ENCODE measurements at places on chromosomes 2 and 18. TPM values are rescaled to one million over a fixed set of nuclear protein-coding genes. Genes with fewer than 3 reads are reported as not detected.

The TSPYL6 gene
- total RNA-seq = not detected

The EVA1A gene
- 55.9 TPM for total RNA-seq

The SUMO1 gene
- total RNA-seq = 173 TPM

The LYPD6B gene
- total RNA-seq = not detected

The CFC1 gene
- not detected for total RNA-seq

The SDC1 gene
- total RNA-seq = 47.5 TPM

The FOXD4L1 gene
- 0.14 TPM for total RNA-seq

- H3K36me3 ChIP-seq = no peaks in the 10 kb centered on the region
- H3K27ac ChIP-seq = no peak overlapping the region
- peaks cover 30% of the 10 kb centered on the region for H3K4me1 ChIP-seq
- no peak for DNase-seq
- H3K27me3 ChIP-seq = no peaks in the 10 kb centered on the region
Measured at GRCh38 chr2:222830164-222830563, 30.7 kb upstream of the ACSL3 start.

GRCh38 chr2:71402427-71402826, 50.9 kb upstream of the DYSF start:
- peaks cover 19% of the 10 kb centered on the region for H3K36me3 ChIP-seq
- H3K27ac ChIP-seq = no peak overlapping the region
- no peaks in the 10 kb centered on the region for H3K27me3 ChIP-seq
- no peak overlapping the region for H3K4me3 ChIP-seq

DNA sequence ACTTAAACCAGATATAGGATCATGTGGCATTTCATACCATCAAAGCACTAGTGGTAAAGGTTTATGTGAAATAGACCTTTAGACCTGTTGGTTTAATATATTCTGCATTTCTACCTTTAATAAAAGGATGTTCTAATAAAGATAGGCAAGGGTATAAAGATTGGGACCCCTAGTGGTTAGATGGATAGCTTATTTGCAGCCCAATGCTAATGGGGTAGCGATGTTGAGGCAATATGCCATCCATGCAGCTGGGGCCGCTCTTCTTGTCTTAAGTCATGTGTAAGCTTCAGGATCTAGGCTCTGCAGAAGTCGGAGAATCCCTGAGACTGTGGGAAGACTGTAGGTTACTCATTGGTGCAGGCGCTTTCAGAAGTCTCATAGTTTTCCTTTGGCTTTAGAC, 114.9 kb downstream of the ICOS start:
- no peak for DNase-seq
- H3K27ac ChIP-seq = no peak overlapping the region
- no peaks in the 10 kb centered on the region for H3K36me3 ChIP-seq
- H3K27me3 ChIP-seq = no peaks in the 10 kb centered on the region
- no peak overlapping the region for H3K4me3 ChIP-seq

DNA sequence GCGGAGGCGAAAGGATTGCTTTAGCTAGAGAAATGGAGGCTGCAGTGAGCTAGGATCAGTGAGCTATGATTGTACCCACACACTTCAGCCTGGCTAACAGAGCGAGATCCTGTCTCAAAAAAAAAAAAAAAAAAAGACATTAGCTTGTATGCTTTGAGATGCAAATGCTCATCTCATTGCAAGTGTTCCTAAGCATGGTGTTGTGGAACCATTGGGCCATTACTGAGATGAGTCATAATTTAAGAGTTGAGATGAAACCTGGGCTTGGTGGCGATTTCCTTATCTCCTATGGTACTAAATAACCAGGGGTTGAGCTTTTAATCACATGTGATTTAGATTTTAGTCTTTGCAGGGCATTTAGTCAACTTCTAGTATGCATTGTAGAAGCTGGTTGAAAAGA, 2.2 kb downstream of the PLEKHA3 start:
- no peak overlapping the region for H3K27ac ChIP-seq
- H3K36me3 ChIP-seq = no peaks in the 10 kb centered on the region
- no peaks in the 10 kb centered on the region for H3K27me3 ChIP-seq
- no peak for DNase-seq

GRCh38 chr2:66497431-66498288, 62.7 kb downstream of the MEIS1 start:
- DNase-seq = no peak
- H3K4me1 ChIP-seq = peaks cover 23% of the 10 kb centered on the region
- no peak overlapping the region for H3K27ac ChIP-seq
- no peak overlapping the region for H3K4me3 ChIP-seq

DNA sequence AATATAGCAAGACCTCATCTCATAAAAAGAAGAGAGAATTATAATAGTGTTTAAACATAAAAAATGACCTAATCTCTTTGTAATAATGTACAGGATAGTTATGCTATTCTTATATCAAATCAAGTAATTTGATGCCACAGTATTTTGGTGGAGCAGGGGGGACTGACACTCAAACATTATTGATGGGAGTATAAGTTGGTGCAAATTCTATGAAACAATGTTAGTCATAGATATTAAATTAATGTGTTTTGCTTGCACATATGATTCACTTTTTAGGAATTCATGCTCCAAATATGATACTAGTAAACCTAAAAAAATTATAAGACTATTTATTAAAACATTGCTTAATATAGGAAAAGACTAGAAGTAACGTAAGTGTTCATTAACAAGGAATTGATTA, 256.1 kb upstream of the SYT4 start:
- H3K4me3 ChIP-seq = no peak overlapping the region
- no peak overlapping the region for H3K27ac ChIP-seq
- no peaks in the 10 kb centered on the region for H3K4me1 ChIP-seq
- no peak for DNase-seq
- no peaks in the 10 kb centered on the region for H3K27me3 ChIP-seq

DNA sequence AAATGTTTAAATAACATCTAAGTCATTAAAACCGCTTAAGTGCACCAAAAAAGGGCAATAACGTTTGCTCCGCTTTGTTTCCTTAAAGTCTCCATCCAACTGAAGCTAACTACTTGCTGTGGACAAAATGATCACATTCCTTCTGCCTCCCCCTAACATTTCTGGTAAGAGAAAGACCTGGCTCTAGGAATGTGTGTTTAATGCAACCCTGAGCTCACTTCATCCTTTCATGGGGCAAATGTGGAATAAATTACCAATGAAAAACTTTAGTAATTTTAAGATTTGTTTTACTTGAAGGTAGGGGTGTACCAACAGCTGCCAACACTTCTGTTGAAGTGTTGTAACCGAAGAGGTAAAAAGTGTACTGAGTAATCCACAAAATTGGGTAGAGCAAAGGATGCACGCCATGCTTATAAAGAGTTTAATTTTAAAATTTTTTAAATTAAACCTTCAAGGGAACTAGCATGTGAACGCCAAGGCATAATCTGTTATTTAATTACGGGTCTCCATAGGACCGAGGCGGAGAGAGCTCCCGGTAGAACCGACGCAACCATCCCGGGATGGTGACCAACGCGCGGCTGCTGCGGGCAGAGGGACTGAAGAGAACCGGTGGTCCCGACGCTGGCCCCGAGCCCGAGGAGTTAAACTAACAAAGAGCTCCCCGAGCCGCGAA, 1.1 kb downstream of the HNRNPLL start:
- no peaks in the 10 kb centered on the region for H3K27me3 ChIP-seq
- peak overlapping the region; percentile 92 for H3K27ac ChIP-seq
- DNase-seq = peak; percentile 44

DNA sequence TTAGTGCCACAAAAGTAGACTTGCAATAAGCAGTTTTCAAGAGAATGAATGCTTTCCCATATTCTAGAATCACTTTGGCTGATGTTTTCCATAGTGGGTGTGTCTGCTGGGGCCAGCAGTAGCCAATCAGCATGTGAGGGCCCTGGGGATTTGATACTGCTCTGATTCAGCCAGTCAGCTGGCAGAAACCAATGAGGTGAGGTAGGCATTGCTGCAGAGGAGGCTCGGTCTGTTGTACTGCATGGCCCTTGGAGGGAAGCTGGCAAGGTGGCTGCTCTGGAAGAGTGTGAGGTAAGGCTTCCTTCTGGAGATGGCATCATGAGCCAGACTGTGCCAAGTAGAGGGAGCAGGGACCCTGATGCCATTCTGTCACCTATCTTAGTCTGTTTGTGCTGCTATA, 22.7 kb downstream of the TMEM87B start:
- H3K36me3 ChIP-seq = peaks cover 9% of the 10 kb centered on the region
- no peak overlapping the region for H3K4me3 ChIP-seq
- no peak overlapping the region for H3K27ac ChIP-seq
- H3K4me1 ChIP-seq = no peaks in the 10 kb centered on the region
- DNase-seq = no peak

DNA sequence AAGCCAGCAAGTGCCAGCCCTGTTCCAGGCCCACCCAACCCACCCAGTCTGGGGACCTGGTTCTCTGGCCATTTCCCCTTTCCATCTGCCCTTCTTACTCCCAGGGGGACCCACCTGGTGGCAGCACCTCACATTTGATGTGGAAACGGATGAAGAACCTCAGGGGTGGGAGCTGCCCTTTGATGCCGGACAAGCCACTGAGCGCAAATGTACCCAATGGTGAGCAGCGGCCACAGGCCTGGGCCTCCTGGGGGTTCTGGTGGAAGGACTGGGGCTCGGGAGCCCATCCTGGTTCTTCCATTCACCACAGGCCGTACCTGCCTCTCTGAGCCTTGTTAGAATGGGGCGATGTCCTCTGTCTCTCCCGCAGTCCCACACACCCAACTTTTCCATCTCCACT, 84.7 kb downstream of the EPAS1 start:
- H3K36me3 ChIP-seq = peaks cover 91% of the 10 kb centered on the region
- no peak overlapping the region for H3K27ac ChIP-seq
- no peaks in the 10 kb centered on the region for H3K27me3 ChIP-seq
- peaks cover under 1% of the 10 kb centered on the region for H3K4me1 ChIP-seq
- no peak for DNase-seq

GRCh38 chr2:122105171-122105876, 349.9 kb downstream of the TSN start:
- H3K4me1 ChIP-seq = no peaks in the 10 kb centered on the region
- no peaks in the 10 kb centered on the region for H3K36me3 ChIP-seq
- H3K4me3 ChIP-seq = no peak overlapping the region
- no peak overlapping the region for H3K27ac ChIP-seq
- DNase-seq = no peak
- H3K27me3 ChIP-seq = no peaks in the 10 kb centered on the region

DNA sequence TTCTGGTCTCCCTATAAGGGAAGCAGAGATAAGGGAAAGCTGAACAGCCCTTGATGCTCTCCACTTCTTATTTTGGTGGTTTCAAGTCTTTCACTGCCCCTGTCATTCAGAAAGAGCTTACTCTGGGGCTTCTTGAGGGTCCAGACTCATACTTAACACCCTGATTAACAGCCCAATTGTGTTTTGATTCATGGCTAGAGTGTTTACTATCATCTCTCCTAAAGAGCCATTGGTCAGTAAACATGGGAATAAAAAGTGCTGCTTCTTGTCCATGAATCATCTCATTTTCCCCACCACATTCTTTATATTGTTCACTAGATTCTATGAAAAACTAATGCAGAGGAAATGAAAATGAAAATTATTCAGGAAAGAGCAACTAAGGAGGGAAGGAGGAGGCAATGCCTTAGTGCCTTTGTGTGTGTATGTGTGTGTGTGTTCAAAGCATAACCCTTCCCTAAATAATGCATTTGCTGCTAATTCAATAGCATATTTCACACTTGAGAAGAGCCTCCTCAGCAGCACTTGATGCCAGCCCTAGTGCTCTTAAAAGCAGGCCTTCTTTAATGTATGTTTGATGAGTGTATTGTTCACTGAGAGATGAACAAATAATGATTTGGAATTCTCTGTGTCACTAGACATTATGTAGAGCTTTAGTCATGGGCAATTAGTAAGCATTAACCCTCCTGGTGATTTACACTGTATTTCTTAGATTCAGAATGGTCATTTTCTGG, 63.5 kb downstream of the DCC start:
- H3K4me3 ChIP-seq = no peak overlapping the region
- no peaks in the 10 kb centered on the region for H3K27me3 ChIP-seq
- no peaks in the 10 kb centered on the region for H3K4me1 ChIP-seq
- H3K27ac ChIP-seq = no peak overlapping the region
- no peaks in the 10 kb centered on the region for H3K36me3 ChIP-seq
- no peak for DNase-seq

- H3K36me3 ChIP-seq = no peaks in the 10 kb centered on the region
- H3K27me3 ChIP-seq = peaks cover 1% of the 10 kb centered on the region
- no peak overlapping the region for H3K27ac ChIP-seq
Measured at GRCh38 chr18:25814841-25815458, 275.5 kb downstream of the SS18 start.

- no peaks in the 10 kb centered on the region for H3K27me3 ChIP-seq
- no peak overlapping the region for H3K27ac ChIP-seq
- H3K36me3 ChIP-seq = no peaks in the 10 kb centered on the region
- H3K4me3 ChIP-seq = no peak overlapping the region
- DNase-seq = no peak
- H3K4me1 ChIP-seq = peaks cover 3% of the 10 kb centered on the region
Measured at GRCh38 chr2:60853531-60853930, 27.8 kb upstream of the REL start.

DNA sequence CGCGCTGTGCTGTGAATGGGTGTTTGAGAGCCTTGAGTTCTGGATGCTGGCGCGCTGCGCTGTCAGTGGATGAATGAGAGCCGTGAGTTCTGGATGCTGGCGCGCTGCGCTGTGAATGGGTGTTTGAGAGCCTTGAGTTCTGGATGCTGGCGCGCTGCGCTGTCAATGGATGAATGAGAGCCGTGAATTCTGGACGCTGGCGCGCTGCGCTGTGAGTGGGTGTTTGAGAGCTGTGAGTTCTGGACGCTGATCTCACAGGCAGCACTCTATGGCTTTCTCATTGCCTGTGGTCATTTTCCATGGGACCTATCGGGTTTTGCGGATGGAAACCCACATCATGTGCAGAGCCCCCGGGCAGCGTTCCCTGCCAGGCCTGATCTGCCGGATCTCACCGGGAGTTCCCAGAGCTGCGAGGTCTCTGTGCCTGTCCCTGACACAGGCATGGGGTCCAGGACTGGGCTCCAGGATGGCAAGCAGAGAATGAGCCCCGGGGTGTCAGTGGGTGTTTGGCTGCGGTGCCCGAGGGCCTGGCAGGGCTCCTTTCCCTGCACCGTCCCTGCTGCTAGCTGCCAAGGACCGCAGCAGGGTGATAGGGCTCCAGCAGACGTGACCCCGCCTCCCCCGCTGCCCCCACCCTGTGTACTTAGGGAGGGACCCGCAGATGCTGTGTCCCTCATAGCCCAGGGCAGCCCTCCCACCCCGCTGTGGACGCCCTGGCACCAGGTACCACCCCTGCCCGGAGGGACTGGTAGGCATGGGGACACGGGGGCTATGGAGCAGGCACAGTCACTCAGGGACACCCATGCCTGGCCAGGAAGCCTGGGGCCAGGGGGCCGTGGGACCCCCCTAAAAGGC, 9.7 kb downstream of the PDCD1 start:
- no peaks in the 10 kb centered on the region for H3K36me3 ChIP-seq
- H3K4me1 ChIP-seq = peaks cover 15% of the 10 kb centered on the region
- no peak for DNase-seq
- no peak overlapping the region for H3K4me3 ChIP-seq
- H3K27me3 ChIP-seq = peaks cover 73% of the 10 kb centered on the region
- H3K27ac ChIP-seq = no peak overlapping the region

GRCh38 chr18:55603775-55604174, 15.8 kb upstream of the TCF4 start:
- H3K4me1 ChIP-seq = no peaks in the 10 kb centered on the region
- H3K4me3 ChIP-seq = no peak overlapping the region
- H3K36me3 ChIP-seq = no peaks in the 10 kb centered on the region

GRCh38 chr2:193793914-193794313, 1599.2 kb upstream of the TMEFF2 start:
- H3K27ac ChIP-seq = no peak overlapping the region
- no peaks in the 10 kb centered on the region for H3K4me1 ChIP-seq
- DNase-seq = no peak
- no peaks in the 10 kb centered on the region for H3K36me3 ChIP-seq
- H3K4me3 ChIP-seq = no peak overlapping the region
- no peaks in the 10 kb centered on the region for H3K27me3 ChIP-seq
